Colonic mucosa (tissue), 4 donors: ENCODE measurements at places on chromosomes 16 and 17.

DNA sequence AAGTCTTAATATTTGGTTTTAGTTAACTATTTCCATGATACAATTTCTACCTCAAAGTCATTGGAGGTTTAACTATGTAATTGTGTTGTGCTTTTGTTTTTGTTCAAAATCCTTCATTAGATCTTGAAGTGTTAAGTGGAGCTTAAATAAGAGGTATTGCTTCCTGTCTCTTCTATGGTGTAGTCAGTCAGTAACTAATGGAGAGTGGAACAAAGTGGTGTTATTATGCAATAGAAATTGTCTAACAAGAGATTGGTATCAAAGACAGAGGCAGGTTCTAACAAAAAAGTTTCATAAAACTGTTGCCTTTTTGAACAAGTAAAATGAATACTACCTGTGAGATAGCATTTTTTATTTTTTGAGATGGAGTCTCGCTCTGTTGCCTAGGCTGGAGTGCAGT, 45.2 kb downstream of the GRB7 start:
- DNase-seq, result no peak

DNA sequence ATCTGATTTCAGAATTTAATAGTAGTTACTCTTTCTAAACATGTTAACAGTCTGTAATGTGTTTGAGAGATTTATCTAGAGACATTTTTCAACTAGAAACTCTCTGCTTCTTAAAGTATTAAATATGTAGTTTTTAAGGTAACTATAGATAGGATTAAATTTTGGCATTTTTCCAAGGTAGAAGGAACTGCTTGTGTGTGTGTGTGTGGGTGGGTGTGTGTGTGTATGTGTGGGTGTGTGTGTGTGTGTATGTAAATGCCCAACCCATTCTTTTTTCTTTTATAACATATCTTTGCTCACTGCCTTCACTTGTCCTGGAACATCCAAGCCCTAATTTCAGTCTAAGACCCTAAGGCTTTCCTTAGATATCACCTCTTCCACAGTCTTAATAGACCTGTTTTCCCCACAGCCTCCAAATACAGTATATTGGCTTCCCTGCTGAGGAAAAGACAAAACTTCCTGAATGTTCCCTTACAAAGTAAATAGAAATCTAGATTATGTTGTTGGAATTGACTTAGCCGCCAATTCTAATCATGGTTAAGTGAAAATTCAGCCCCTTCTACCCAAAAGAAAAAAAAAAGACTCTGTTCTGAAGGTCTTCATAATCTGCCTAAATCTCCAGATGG, 33.5 kb downstream of the NUP93 start:
- DNase-seq, result no peak

- DNase-seq, result no peak
These were observed 96.6 kb downstream of the HIC1 start for GRCh38 chr17:2151358-2152033.

DNA sequence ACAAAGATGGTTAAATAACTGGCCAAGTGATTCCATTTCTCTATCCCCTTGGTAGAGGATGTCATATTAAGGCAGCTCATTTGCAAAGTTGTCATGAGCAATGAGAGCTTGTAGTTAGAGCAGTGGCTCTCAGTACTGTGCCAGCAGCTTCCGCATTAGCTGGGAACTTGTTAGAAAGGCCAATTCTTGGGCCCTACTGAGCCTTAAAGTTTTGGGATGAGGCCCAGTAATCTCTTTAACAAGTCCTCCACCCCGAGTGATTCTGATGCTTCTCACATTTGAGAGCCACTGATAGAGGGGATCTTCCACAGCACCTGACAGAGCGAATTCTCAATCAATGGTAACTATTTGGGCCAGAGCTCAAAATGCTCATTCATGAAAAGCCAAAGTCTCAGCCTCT, 20.2 kb upstream of the CCL1 start:
- no peak for DNase-seq

DNA sequence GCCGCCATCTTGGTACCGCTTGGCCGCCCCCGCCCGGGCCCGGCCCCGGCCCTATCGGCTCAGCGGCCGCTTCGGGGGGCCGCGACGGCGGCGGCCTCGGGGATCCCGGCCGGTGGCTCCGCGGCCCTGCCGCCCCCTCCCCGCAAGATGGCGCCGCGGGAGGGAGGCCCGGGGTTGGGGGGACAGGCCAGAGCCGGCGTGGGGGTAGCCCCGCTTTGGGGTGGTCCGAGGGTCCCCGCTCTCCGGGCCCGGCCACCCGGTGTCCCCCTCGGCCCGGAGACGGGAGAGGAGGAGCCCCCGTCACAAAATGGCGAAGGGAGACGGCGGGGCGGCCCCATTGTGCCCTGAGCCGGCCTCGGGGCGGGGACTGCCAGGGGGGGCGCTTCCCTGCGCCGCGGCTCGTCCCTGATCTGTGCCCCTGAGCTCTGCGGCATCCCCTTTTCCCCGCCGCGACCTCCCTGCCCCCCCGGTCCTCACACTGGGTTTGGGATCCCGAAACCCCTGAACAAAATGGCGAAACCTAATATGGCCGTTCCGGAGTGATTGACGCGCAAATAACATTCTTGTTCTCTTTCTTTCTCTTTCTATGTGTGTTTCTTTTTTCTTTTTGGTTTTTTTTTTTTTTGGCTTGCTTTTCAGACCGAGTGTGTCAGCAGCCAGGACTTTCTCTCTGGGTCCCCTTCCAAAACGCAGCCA, 986 bp downstream of the HAPSTR1 start:
- DNase-seq, result peak; percentile 46

- peak; percentile 57 for DNase-seq
These were observed 2.8 kb downstream of the GRB7 start for GRCh38 chr17:39740357-39741111.

DNA sequence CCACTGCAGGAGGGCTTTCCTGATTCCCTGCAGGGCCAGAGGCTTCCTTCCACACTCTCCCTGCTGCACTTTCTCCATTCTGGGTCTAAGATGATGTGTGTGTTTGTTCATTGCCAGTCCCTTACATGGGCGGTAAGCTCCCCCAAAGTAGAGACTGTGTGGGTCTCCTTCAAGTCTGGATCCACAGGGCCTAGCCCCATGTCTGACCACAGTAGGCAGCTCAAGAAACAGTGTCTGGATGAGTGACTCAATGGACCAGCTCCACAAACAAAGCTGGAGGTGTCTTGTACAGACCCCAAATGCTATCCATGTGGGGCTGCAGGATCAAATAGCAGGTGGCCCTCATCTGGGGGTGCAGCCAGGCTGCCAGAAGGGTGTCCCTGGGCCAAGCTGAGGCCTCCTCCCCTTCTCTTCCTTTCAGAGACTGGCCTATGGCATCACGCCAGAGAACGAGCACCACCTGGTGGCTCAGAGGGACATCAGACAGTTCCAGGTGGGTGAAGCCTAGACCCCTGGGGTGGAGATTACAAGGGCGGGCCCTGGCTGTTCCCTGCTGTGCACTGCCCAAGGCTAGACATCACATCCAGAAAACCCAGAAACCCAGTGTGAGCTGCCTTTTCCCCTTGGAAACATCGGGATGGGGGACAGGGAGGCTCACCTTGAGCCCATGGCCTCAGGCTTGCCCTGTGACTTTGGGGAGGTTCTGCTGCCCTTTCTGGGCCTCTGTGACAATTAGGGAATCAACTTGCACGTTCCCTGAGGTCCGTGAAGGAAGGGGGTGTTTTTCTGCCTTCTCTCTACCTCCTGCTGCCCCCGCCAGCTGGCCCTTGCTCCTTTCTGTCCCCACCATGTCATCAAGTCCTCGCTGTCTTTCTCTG, 45.9 kb downstream of the SLC6A2 start:
- DNase-seq, result peak; percentile 52

DNA sequence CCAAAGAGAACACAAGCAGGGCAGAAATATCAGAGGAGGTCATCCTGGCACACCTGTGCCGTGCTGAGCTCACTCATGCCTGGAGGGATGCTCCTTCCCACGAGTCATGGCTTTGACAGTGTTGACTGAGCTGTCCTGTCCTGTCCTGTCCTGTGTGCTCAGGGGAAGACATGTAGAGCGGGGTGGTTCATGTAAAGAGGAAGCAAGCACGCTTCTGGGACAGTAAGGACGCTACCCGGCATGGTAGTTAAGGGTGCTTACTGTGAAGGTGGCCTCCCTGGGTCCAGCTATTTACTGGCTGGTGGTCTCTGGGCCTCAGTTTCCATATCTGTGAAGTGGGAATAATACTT, 398 bp downstream of the LGALS9 start:
- no peak for DNase-seq

- no peak for DNase-seq
These were observed 12.4 kb upstream of the BAHCC1 start for GRCh38 chr17:81382851-81383250.

DNA sequence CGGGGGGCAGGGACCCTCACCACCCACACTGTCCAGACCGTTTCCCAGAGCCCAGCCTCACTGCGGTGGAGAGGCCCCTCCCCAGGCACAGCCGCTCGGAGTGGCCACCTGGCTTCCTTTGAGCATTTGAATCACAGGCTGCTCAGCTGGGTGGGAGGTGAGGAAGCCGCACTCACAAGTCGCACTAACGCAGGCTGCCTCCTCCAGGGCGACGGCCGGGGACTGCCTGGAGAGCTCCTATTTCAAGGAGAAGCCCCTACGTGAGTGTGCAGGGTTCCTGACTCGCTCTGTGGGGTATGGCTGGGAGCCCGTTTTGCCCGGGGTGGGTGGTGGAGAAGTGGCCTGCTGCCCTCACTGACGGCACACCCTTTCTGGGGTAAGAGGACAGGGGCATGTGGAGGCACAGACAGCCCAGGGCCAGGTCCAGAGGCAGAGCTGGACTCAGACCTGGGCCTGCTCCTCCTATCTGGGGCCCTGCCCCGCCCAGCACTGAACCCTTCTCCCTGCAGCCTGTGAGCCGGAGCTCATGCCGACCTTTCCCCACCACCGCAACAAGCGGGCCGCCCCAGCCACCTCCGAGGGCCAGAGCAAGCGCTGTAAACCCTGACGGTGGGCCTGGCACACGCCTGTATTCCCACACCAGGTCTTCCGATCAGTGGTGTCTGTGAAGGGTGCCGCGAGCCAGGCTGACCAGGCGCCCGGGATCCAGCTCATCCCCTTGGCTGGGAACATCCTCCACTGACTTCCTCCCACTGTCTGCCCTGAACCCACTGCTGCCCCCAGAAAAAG, 6.2 kb downstream of the SPATA2L start:
- DNase-seq, result no peak

GRCh38 chr17:6231886-6232731, 161.9 kb downstream of the WSCD1 start:
- DNase-seq, result no peak

DNA sequence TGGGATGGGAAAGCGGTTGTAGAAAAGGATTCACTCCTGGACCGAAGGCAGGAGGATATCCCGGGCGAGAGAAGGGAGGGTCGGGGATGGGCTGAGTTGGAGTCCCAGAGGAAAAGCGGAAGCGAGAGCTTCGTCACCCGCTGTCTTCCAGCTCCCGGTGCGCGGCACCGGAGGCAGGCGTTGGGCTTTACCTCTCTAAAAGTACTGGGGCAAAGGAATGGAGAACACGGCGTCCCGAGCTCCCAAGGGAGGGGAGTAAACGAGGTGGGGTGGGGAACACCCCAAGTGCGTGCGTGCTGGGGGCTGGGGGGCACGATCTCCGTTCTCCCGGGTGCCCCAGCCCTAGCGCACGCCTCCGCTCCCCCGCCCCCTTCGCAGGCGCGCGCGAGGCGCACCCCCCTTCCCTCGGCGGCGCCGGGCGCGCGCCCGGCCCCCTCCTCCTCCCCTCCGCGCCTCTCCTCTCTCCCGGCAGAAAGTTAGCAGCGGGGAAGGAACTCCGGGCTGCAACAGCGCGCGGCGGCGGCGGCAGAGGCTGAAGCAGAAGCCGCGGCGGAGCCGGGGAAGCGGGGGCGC, at the start of gene HS3ST4:
Gene HS3ST4, plus strand, starts transcription at position 441 of the 573 bp plus-strand sequence.
- DNase-seq, result no peak

DNA sequence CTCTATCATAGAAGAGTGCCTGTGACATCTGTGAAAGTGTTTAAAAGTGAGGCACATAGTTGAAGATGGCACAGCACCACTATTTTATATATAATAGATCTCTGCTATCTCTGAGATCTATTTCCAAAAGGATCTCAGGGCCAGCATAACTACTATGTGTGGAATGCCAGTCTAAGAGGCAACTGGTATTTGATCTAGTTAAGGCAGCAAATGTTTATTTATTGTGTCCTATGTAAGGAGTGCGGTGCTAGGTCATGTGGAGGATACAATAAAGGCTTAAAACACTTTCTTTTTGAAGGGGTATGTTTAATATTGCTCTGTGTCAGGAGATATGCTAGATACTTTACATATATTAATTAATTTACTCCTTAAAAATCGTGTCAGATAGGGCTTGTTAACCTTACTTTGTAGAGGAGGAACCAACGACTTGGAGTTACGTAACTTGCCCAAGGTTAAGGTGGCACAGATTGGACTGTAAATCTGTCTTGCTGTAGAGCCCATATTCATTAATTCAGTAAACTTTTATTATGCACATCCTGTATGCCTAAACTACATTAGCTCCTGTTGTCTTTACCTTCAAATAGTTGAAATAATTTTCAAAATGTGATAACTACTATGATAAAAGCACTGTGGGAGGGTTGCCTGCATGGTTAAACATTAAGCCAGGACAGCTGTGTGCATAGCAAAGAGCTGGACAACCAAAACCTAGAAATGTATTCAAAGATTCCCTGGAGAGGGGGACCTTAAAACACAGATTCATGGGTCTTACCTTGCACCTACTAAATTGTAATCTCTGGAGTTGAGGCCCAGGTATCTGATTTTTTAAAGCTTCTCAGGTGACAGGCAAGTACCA, 83.3 kb downstream of the NLK start:
- DNase-seq, result no peak

- DNase-seq, result no peak
These were observed 19.0 kb downstream of the CBFA2T3 start for GRCh38 chr16:88957887-88958577.

GRCh38 chr17:62859146-62859545, 51.0 kb upstream of the MARCHF10 start:
- DNase-seq, result no peak

DNA sequence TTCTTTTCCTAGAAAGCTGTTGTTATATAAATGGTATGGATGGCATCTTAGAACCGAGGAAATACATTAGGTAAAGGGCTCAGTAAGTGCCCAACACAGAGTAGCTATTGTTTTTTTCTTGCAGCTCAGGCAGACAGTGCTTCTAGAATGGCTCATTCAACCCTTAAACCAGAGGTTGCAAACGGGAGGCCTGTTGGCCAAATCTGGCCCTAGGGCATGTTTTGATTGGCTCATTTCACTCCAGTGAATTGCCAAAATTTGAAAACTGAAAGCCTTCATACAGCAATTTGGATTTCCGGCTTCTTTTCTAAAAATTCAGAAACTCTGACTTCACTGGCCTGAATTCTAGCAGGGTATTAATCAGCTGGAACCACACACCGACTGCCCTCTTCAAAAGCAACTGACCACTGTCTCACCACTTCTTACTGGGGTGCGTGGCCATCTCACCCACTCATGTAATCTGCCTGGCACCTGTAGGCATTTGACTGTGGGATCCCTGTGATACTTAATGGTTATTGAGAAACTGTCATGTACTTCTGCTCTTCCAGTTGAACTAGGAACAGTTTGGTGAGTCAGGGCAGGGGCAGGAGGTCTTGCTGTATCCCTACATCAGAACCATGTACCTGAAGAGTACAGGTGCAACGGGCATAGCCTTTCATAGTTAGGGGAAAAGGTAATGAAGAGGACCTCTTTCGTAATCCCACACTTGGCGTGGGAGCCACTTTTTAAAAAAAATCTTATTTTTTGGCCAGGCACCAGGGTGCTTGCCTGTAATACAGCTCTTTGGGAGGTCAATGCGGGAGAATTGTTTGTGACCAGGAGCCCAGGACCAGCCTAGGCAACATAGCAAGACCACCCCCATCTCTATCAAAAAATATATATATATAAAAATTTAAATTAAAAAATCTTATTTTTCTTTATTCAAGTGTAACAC, 53.6 kb upstream of the SCNN1B start:
- no peak for DNase-seq

- no peak for DNase-seq
These were observed 805.3 kb upstream of the SOX9 start for GRCh38 chr17:71315568-71315967.

- no peak for DNase-seq
These were observed 298.6 kb downstream of the SEC14L1 start for GRCh38 chr17:77439189-77440018.
